ENCODE measurements at places on chromosomes 5 and 9. TPM values are rescaled to one million over a fixed set of nuclear protein-coding genes. Genes with fewer than 3 reads are reported as not detected.

PDLIM4 gene
- 132 TPM for total RNA-seq

NRG2 gene
- total RNA-seq = 3.8 TPM

EIF4E1B gene
- not detected for total RNA-seq

- no peaks in the 10 kb centered on the region for H3K36me3 ChIP-seq
- H3K4me3 ChIP-seq = no peak overlapping the region
- H3K27ac ChIP-seq = no peak overlapping the region
These were observed 630 bp upstream of the BTNL3 start for GRCh38 chr5:180988016-180988415.

- peak; percentile 57 for DNase-seq
- no peaks in the 10 kb centered on the region for H3K27me3 ChIP-seq
- no peak overlapping the region for H3K4me3 ChIP-seq
- peak overlapping the region; percentile 3 for H3K27ac ChIP-seq
- H3K36me3 ChIP-seq = no peaks in the 10 kb centered on the region
These were observed 29.0 kb downstream of the PSAT1 start for GRCh38 chr9:78325846-78326360.

DNA sequence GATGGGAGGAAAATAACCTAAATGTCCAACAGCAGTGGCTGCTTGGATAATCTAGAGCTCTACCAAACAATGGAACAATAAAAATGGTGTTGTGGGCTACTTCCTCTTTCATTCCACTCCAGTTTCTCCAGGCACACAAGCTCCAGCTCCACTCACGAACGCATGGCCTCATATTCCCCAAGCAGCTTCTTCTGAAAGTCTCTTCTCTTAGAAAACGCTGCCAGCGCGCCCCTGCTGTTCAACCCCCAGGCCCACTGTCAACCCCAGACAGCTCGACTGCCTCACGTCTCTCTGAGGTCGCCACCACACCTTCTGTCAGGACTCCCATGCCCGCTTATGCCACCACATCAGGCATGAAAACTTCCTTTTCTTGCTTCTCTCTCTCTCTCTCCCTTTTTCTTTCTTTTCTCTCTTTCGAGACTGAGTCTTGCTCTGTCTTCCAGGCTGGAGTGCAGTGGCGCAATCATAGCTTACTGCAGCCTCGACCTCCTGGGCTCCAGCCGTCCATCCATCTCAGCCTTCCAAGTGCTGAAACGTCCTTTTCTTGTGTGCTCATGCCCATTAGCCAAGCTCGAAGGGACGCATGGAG is 16.2 kb downstream of the OR2V2 start:
- peaks cover 21% of the 10 kb centered on the region for H3K4me1 ChIP-seq
- DNase-seq = no peak
- no peak overlapping the region for H3K4me3 ChIP-seq
- no peaks in the 10 kb centered on the region for H3K36me3 ChIP-seq
- H3K27me3 ChIP-seq = peaks cover 16% of the 10 kb centered on the region

GRCh38 chr5:125232779-125233230 is 486.4 kb upstream of the ZNF608 start:
- no peak for DNase-seq
- H3K27ac ChIP-seq = no peak overlapping the region
- H3K27me3 ChIP-seq = no peaks in the 10 kb centered on the region
- H3K36me3 ChIP-seq = no peaks in the 10 kb centered on the region

DNA sequence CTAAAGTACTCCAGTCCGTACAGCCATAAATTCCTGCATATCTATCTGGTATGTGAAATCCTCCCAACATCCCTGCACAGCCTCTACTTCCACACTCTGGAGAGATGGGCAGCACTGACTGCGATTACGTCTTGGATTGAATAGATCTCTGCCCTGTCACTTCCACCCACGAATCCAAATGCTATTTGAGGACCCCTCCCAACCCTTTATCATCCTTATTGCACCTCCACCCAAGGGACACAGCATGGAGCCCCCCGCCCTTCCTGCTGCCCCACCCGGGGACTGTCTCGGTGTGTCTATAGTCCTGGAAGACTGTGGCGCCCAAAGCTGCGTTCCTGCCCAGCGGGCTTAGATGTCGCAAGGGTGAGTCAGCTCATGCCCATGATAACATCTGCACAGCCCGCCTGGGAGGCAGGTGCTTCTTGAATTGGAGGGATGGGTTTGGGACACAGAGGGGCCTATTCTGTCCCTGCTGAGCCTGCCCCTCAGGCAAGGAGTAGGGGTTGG is 105.7 kb upstream of the HAND1 start:
- no peaks in the 10 kb centered on the region for H3K4me1 ChIP-seq
- no peak for DNase-seq
- no peaks in the 10 kb centered on the region for H3K27me3 ChIP-seq
- no peak overlapping the region for H3K4me3 ChIP-seq
- no peak overlapping the region for H3K27ac ChIP-seq
- H3K36me3 ChIP-seq = no peaks in the 10 kb centered on the region
